GM18507 (cell line): ENCODE measurements at places on chromosomes 7 and 10.

DNA sequence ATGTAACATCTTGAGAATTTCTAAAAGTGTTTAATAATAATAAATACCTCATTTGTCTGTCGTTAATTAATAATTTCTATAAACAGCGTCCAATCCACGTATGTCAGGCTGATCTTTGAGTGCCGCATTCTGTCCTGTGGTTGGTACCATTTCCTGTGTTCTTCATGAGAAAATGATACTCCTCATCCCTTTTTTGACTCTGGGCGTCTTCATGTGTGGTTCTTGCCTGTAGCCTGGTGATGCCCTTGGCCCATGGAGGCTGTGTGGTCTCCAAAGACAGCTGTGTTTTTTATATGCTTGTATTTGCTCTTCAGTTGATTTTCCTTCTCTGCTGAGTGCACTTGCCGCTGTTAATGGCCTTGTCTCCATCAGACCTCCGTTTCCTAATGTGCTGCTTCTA lies 31.5 kb downstream of the GLRX3 start:
- no peak for DNase-seq

GRCh38 chr10:63010203-63010602 lies 122.9 kb upstream of the NRBF2 start:
- DNase-seq, result no peak

- DNase-seq, result no peak
These were observed 40.7 kb upstream of the ZMIZ1 start for GRCh38 chr10:79028056-79028430.

GRCh38 chr7:1355568-1356340 lies 103.5 kb downstream of the MICALL2 start:
- no peak for DNase-seq

DNA sequence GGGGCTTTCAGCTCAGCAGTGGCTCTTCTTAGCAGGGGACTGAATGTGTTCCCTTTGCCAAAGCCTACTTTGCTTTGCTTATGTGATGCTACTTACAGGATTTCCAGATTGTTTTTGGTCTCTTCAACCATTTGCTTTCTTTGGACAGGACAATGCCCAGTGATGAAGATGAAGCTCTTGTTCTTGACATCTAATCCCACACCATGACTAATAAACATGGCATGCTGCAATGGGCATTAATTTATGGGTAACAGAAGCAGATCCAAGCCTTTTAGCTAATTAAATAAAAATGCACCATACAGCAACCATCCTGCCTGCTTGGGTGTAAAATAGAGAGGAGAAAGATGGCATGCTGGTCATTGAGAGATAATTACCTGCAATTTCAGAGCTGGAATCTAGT lies 175.5 kb upstream of the ITGB1 start:
- no peak for DNase-seq

GRCh38 chr10:6719561-6719960 lies 139.5 kb upstream of the PRKCQ start:
- no peak for DNase-seq

- DNase-seq, result no peak
These were observed 509.2 kb upstream of the FOXK1 start for GRCh38 chr7:4172883-4173282.

DNA sequence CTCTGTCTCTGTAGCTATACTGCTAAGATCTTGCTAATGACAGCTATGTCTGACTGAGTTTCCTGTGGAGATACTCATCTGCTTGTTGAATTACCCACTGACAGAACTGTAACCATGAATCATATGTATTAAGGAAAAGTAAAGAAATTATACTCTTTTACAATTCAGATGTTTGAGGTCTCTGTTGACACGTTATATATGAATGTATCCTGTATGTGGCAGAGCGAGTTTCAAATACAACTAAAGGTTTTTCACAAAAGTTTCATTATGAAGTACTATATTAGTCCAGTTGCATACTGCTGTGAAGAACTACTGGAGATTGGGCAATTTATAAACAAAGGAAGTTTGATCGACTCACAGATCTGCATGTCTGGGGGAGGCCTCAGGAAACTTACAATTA lies 232.5 kb downstream of the CDK14 start:
- DNase-seq, result no peak

GRCh38 chr7:20197837-20198236 lies 19.3 kb downstream of the MACC1 start:
- no peak for DNase-seq

GRCh38 chr7:156307193-156307592 lies 333.4 kb upstream of the RNF32 start:
- DNase-seq, result no peak

GRCh38 chr10:127526161-127526560 lies 22.9 kb upstream of the NPS start:
- DNase-seq, result no peak

- DNase-seq, result no peak
These were observed 20.0 kb downstream of the TCF7L2 start for GRCh38 chr10:112970021-112970420.

- DNase-seq, result no peak
These were observed 62.0 kb downstream of the ADK start for GRCh38 chr10:74213019-74213418.

DNA sequence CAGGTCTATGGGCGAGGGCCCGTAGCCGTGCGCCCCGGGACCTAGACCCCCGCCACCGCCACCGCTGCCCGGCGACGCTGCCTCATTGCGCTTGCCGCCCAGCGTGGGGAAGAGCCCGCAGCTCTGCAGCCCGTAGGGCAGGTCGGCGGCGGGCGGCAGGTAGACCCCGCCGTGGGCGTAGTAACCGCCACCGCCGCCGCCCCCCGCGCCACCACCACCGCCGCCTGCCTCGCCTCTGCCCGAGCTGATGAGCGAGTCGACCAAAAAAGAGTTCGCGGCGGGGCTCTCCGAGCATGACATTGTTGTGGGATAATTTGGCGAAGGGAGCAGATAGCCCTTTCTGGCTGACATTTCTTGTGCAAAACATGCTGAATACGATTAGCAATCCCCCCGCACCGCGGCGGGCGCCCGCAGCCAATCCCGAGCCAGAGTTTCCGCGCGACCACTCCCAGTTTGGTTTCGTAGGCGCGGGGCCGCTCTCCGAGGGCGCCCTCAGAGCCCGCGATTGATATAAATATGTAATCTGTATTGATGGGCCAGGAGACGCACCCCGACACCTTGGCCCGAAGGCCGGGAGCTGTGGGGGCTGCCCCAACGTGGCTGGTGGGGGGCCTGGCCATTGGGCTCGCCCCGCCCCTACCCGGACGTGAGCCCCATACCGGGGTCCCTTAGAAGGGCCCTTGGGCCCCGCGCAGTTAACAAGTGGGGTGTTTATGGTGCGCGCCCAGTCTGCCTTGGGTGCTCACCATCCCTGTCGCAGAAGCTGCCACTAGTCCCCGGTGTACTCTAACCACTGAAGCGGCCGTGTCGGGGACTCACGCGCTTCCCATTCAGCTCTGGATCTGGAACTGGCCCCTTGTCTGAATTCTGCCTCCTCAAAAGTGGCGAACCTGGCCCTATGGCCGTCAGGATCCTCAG lies at the start of gene HOXA10:
TSS of gene HOXA10 (minus strand) at position 365 of the 918 bp plus-strand sequence. CDS start at position 351, 14 bp downstream.
- DNase-seq, result no peak

DNA sequence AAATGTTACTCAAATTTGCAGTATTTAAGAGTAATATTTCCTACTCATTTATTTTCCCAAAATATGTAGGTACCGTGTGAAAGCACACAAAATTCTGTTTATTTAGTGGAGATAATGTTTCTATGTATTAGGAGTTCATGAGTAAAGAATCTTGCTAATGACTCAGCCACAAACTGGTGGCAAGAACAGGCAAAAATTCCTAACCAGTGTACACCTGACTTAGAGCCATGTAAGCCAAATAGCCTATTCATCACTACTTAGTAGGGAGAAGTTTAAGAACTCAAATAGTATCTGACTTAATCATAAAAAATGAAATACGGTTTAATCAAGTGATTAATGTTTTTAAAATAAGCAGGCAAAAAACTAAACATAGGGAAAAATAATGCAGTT lies 169.0 kb downstream of the SRPK2 start:
- no peak for DNase-seq

- DNase-seq, result peak; percentile 75
These were observed at the start of gene DNAJC2 for GRCh38 chr7:103344453-103345149. Gene DNAJC2, minus strand, starts transcription at chr7:103344767. Its CDS starts 145 bp downstream, at chr7:103344622.

- no peak for DNase-seq
These were observed 56.9 kb upstream of the PPP2R2D start for GRCh38 chr10:131843881-131844284.

- no peak for DNase-seq
These were observed 153.6 kb downstream of the DYNC1I1 start for GRCh38 chr7:95925971-95926370.

DNA sequence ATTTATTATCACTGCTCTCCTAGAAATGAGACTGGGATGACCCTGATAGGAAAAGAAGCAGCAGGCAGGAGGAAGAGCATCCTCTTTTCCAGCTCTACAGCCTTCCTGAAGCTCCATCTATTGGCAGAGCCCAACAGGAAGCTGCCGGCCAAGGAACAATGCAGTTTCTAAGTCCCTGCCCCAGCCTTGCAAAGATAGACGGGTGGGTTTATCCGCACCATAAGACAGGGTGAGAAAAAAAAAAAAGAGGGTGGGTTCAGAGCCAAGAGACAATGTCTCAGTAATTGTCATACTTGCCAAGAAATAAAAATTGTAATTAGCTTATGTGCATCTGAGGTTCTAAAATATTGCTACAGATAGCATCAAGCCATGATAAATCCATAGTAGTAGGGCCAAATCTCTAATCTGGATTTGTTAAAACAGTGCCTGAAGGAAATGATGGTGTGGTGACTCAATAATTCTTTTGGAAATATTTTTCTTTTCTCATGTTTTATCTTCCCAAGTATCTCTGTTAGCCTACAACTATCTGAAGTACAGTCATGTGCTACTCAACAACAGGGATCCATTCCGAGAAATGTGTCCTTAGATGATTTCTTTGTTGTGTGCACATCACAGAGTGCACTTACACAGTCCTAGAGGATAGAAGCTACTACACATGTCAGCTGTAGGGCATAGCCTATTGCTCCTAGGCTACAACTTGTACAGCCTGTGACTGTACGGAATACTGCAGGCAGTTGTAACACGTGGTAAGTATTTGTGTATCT lies 242.9 kb upstream of the CXCL12 start:
- no peak for DNase-seq

- no peak for DNase-seq
These were observed 36.6 kb upstream of the GALNT17 start for GRCh38 chr7:71095266-71095860.

DNA sequence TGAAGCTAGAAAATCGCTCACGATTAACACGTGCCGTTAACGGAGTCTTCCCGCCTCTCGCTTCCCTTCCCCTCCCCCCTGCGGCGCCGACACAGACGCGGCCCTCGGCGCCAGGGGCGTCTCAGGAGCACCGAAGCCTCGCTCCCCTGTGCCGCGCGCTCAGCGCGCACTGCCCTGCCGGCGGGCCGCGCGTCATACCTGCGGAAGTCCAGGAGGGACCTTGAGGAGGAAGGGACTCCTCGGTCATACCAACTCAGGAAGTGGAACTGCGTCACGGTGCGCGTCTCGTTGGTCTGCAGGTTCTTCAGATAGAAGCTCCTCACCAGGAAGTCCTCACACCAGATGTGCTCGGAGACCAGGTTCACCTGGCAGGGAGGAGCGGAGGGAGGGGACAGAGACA lies 239.6 kb downstream of the DNAJB6 start:
- DNase-seq, result no peak

GRCh38 chr10:51000976-51001375 lies 73.3 kb upstream of the PRKG1 start:
- no peak for DNase-seq

DNA sequence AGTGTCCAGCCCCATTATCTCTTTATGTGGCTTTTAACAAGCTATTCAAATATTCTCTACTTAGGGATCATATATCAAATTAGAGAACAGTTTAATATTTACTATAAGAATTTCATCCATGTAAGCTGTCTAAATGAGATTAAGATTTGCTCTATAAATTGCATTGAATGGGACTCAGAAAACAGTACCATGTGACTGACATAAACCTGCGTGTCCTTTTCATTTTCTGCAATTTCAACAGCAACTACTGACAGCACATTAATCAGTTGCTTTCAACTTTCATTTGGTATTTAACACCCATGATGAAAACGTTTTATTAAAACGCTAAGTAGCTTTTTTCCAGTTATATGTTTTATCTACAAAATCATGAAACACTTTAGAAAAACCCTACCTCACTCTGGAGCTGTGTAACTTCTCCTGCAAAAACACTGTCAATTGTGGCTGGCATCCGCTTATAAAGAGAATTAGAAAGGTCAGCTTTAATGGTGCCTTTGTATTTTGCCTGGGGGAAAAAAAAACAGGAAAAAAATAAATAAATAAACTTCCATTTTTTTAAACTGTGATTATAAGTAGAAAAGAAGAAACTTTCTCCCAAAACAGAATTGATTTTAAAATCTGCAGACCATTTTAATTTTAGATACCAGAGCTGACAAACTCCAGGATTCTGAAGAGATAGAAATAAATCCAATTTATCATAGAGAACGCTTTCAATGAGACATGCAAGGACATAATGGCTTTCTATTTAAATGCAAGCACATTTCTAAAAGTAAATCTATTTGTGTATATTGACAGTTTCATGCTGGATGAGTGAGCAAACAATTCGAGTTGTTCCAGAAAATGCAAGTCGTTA lies 9.2 kb downstream of the NEBL start:
- DNase-seq, result no peak

DNA sequence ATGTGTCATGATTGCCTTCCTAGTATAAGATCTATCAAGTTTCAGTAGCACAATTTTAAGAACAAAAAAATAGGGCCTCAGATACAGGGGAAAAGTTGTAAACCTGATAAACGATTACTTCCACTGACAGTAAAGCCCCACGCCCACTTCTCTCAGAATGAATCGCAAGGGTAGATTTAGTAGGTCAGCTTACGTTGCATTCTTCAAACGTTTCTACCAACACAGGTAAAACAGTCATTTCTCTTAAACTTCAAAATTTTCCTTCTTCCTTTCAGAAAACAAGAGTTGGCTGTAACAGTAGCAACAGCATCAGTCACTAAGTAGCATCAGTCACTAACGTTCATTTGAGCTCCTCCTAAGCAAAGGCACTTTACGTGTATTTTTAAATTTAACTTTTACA lies 221.5 kb downstream of the ADAM12 start:
- DNase-seq, result no peak

GRCh38 chr7:129169171-129169671 lies 19.2 kb upstream of the SMO start:
- no peak for DNase-seq

DNA sequence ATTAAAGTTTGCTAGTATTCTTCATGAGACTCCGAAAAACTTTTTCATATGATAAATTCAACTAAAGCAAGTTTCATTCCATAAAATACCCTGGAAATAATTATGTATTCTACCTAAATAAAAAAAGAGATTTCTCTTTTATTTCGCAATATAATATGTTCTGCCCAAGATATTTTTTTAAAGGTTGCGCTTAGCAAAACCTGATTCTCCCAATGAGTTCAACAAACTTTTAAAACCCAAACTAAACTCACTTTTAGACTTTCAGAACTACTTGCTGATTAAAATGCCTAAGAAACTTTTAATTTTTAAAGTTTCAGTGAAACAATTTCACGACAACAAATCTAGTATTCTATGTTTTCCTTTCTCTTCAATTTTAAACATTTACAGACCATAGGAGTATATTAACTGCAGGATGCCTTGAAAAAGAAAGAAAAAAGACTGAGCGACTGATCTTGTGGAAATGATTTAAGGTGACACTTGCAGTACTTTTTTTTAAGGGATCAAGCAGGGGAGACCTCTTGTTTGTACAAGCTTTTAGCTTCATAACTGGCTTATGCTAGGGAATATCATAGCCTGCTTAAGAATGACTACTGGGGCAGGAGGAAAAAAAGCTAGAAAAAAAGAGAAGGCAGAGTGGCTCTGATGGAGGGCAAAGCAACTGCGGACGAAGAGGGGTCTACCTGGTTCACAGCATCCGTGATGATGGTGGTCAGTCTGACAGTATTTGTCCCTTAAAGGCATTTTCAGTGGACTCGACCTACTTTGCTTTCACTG lies 1.5 kb downstream of the ZNF800 start:
- DNase-seq, result no peak
